Epithelial cell of alveolus of lung (primary cell): ENCODE measurements at places on chromosomes 2 and 18. TPM values are rescaled to one million over a fixed set of nuclear protein-coding genes. Genes with fewer than 3 reads are reported as not detected.

The LDLRAD4 gene
- total RNA-seq: 0.52 and 0.80 TPM in 2 replicates

The MPV17 gene
- total RNA-seq: 80.7 and 88.8 TPM in 2 replicates

The NEU4 gene
- 0.08 TPM in 1 of 2 replicates, not detected in the other for total RNA-seq

The OSR1 gene
- total RNA-seq: 8.4 and 18.8 TPM in 2 replicates

The AGXT gene
- not detected in 2 replicates for total RNA-seq

The PTPRN gene
- 22.6 and 64.0 TPM in 2 replicates for total RNA-seq

The CHRNA1 gene
- 4.1 and 5.7 TPM in 2 replicates for total RNA-seq

The DSG1 gene
- not detected in 2 replicates for total RNA-seq

The CYS1 gene
- total RNA-seq: 0.39 TPM in 1 of 2 replicates, not detected in the other

The SERPINB3 gene
- under 0.01 TPM in 1 of 2 replicates, not detected in the other for total RNA-seq

The NRBP1 gene
- total RNA-seq: 67.0 and 109 TPM in 2 replicates

The STARD6 gene
- not detected in 2 replicates for total RNA-seq

The NR4A2 gene
- 1.0 and 57.6 TPM in 2 replicates for total RNA-seq

The CFC1 gene
- not detected in 2 replicates for total RNA-seq

The PROM2 gene
- total RNA-seq: 0.72 and 1.0 TPM in 2 replicates

The GAL3ST2 gene
- total RNA-seq: 0.64 TPM in 1 of 2 replicates, not detected in the other

The FBLN7 gene
- 0.52 and 1.8 TPM in 2 replicates for total RNA-seq

The CFLAR gene
- 23.7 and 62.8 TPM in 2 replicates for total RNA-seq

The PAX3 gene
- not detected in 2 replicates for total RNA-seq

The ERCC3 gene
- total RNA-seq: 22.2 and 25.6 TPM in 2 replicates

The PUM2 gene
- total RNA-seq: 23.5 and 45.4 TPM in 2 replicates

The ADD2 gene
- total RNA-seq: 0.88 and 1.4 TPM in 2 replicates

The NEB gene
- 0.91 and 1.9 TPM in 2 replicates for total RNA-seq

The HOXD13 gene
- total RNA-seq: not detected in 2 replicates

The GPAT2 gene
- 0.08 and 4.9 TPM in 2 replicates for total RNA-seq

The PLEKHH2 gene
- 5.2 and 32.3 TPM in 2 replicates for total RNA-seq

The HOXD8 gene
- not detected in 2 replicates for total RNA-seq

The ANTXR1 gene
- 35.7 and 98.2 TPM in 2 replicates for total RNA-seq

The MROH2A gene
- total RNA-seq: not detected in 2 replicates

The STEAP3 gene
- 10.0 and 39.8 TPM in 2 replicates for total RNA-seq

The UGT1A3 gene
- total RNA-seq: not detected in 2 replicates
